NCI-H1694 treated with DMSO at 0.1 percent for 48 hours (cell line): ENCODE measurements at places on chromosomes 2 and 18.

DNA sequence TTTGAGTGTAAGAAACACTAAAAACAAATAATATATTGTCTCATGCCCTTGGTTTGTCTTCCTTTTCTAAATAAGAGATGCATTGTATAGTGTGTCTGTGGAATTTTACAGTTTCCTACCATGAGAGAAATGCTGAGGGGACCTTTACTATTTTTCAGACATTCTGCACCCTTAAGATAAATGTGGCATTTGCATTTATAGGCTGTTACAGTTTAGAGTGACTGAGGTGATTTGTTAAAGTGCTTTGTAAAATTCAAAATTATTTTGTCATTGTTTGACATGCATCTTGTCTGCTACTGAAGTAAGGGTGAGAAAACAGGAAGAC, 78.9 kb upstream of the ZSWIM2 start:
- DNase-seq: no peak

GRCh38 chr2:5736050-5736449, 43.9 kb downstream of the SOX11 start:
- no peak for DNase-seq

DNA sequence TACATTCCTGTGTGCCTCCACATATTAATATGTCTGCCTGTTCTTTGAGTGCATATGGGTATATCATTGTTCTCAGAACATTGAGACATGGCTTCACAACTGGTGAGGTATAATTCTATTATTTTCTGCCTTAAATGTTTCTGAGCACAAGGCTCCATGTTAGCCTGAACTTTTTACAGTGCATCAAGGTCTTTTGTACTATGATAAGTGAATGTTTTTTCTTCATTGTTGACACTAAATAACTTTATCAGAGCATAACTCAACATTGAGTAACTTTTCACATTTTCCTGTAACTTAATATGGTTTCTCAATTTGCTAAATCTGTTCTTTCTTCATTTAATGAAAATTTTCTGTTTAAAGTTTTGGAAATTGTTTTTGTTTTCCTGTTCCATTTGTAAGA, 262.9 kb downstream of the HNMT start:
- no peak for DNase-seq

DNA sequence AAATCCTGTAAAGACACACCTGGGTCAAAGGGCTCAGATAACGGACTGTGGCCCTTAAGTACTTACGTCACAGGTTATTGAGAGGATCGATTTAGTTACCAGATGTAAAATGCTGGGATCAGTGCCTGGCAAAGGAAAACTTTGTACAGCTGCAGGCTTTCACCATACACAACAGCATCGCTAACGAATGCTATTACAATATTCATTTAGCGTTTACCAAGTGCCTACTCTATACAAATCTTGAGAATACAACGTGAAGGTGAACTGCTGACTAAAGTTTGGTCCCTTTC, 619 bp upstream of the MSH6 start:
- DNase-seq: no peak

DNA sequence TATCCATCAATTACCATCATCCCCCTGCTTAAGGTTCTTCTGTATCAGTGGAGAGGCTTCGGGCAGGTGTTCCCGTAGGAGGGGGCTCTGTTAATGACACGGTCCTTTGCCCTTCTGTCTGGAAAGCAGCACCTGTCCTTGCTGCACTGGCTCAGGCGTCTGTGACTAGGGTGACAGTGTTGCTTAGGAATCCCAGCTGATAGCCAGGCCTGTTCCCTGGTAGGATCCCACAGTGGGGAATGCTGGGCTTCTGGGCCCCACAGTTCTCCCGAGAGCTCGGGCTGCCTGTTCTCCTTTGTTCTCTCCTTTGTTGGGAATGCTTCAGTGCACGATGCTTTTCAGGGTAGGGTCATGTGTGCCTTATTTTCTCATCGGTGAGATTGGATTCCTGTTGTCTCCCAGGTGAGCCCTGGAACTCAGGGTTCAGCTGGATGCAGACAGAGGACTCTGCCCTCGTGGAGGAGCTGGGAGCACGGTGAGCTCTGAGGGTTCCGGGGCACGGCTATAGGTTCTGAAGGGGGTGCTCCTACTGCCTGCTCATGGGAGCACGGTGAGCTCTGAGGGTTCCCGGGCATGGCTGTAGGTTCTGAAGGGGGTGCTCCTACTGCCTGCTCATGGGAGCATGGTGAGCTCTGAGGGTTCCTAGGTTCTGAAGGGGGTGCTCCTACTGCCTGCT, 9.6 kb downstream of the SNTG2 start:
- DNase-seq: no peak
